ENCODE measurements at places on chromosomes 1 and 21. TPM values are rescaled to one million over a fixed set of nuclear protein-coding genes. Genes with fewer than 3 reads are reported as not detected.

The SERPINC1 gene
- not detected for total RNA-seq

The FMO3 gene
- not detected for total RNA-seq

The PKLR gene
- not detected for total RNA-seq

The S100A7A gene
- not detected for total RNA-seq

The CD48 gene
- total RNA-seq, result not detected

The CSMD2 gene
- 0.90 TPM for total RNA-seq

The FAM110D gene
- total RNA-seq, result 0.03 TPM

The ZNF670 gene
- total RNA-seq, result 2.3 TPM

The PGBD2 gene
- 8.1 TPM for total RNA-seq

The SPATA46 gene
- total RNA-seq, result not detected

Measured in A375 (cell line).